WTC11 (cell line): ENCODE measurements at places on chromosomes 12 and 14. TPM values are rescaled to one million over a fixed set of nuclear protein-coding genes. Genes with fewer than 3 reads are reported as not detected.
A peak's percentile ranks its signal among the peaks of the same experiment; 100 is the strongest.

- peaks cover 12% of the 10 kb centered on the region for H3K36me3 ChIP-seq
- H3K4me1 ChIP-seq, result peaks cover 19% of the 10 kb centered on the region
- DNase-seq, result peak; percentile 36
- H3K27me3 ChIP-seq, result no peaks in the 10 kb centered on the region
- H3K4me3 ChIP-seq, result no peak overlapping the region
Measured at GRCh38 chr12:50641566-50641965, 122.3 kb upstream of the ATF1 start.

DNA sequence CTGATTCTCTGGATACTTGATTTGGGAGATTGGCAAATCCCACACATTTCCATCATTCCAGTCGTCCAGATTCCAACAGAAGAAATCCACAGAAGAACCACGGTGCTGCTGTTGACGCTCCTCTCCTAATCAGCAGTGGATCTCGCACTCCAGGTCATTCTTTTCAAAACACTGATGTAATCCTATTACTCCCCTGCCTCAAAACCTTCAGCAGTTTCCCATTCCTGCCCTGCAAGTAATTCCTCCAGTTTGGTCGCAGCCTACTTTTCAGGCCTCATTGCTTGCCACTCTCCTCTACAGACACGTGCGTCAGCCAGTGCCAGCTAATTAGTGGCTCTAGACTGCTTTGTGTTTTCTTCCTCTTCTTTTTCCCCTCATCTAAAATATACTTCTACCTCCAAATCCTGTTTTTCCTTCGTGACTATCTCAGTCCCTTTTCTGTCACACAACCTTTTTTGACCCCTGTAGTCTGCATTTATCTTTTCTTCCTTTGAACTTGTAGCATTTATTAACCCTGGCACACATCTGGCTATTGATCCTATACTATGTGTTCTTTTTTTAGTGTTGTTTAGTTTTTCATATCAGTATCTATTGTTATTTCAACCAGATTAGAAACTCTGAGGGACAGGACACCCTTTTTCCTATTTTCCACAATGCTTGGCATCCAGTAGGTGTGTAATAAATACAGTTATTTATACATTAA is 36.8 kb downstream of the PRORP start:
- H3K4me1 ChIP-seq, result peaks cover 17% of the 10 kb centered on the region
- peaks cover 8% of the 10 kb centered on the region; the same call in 1 of the 2 replicates for H3K36me3 ChIP-seq
- H3K27ac ChIP-seq, result peak overlapping the region; percentile 10; the same call in 1 of the 2 replicates
- DNase-seq, result no peak

DNA sequence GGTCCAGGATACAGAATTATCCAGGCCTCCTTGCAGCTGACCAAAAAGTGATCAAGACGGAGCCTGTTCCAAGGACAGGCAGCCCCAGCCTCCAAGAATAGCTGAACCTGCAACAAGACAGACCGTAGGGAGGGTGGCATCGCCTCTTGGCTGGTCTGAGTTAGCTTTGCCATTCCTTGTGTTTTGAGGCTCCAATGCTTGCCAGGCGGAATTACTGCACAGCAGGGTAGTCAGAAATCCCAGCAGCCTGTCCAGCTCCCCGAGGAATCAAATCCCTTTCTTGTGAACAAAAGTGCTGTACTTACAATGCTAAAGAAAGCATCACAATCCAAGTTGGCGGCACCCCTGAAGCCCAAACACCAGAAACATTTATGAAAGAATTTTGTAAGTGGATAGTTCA is 246.9 kb downstream of the TMEM132C start:
- H3K27me3 ChIP-seq, result peaks cover 20% of the 10 kb centered on the region
- no peak for DNase-seq
- H3K36me3 ChIP-seq, result peaks cover 77% of the 10 kb centered on the region
- H3K27ac ChIP-seq, result no peak overlapping the region
- H3K4me3 ChIP-seq, result no peak overlapping the region
- H3K4me1 ChIP-seq, result no peaks in the 10 kb centered on the region

DNA sequence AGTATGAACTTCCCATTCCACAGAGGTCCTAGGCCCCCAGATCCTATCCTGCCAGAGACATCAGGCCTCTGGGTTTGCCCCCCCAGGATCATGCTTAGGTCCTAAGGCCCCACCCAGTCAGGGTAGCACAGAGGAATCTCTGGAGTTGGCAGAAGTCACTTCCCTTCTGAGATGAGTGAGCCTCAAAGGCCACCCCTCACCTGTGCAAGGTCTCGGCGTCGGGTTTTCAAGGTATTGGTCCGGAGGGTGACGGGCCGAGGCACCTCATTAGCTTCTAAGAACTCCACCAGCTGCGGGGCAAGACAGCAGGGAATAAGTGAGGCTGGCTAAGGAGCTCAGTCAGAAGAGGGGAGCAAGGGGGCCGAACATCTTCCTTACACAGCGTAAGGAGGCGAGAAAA is 5.2 kb downstream of the NOP2 start:
- H3K4me1 ChIP-seq, result peaks cover 7% of the 10 kb centered on the region
- no peaks in the 10 kb centered on the region for H3K27me3 ChIP-seq
- H3K36me3 ChIP-seq, result peaks cover 82% of the 10 kb centered on the region
- H3K27ac ChIP-seq, result no peak overlapping the region; the same call in 1 of the 2 replicates
- H3K4me3 ChIP-seq, result no peak overlapping the region
- no peak for DNase-seq

DNA sequence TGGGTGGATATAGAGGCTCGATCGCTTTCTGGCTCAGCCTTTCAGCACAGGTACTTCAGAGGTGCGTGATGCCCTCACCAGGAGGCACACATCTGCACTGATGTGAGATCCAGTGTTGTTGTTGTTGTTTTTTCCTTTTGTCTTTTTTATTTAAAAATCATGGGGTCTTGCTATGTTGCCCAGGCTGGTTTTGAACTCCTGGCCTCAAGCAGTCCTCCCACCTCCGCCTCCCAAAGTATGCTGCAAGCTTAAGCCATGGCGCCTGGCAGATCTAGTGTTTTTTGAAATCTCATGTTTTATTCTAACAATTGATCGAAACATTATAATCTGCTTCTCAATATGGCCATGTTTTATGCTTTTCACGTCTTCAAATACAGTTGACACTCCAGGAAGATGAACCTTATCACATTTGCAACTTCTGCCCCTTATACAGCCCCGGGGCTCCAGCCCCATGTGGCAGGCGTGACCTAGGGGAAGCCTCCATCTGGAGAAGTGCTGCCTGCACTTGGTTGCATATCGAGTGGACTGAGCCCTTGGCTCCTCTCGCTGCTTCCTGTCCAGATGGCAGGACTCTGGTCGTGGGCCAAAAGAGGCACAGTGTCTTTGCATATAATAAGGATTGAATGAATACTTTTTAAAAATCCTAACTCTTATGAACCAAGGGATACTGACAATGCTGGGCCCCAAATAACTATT is 71.7 kb downstream of the TRAF3 start:
- 0 out of 2 replicates have a peak overlapping the region, but pooled peaks have one; percentile 47 for H3K27ac ChIP-seq
- H3K4me3 ChIP-seq, result no peak overlapping the region
- no peak for DNase-seq
- H3K36me3 ChIP-seq, result no peaks in the 10 kb centered on the region

DNA sequence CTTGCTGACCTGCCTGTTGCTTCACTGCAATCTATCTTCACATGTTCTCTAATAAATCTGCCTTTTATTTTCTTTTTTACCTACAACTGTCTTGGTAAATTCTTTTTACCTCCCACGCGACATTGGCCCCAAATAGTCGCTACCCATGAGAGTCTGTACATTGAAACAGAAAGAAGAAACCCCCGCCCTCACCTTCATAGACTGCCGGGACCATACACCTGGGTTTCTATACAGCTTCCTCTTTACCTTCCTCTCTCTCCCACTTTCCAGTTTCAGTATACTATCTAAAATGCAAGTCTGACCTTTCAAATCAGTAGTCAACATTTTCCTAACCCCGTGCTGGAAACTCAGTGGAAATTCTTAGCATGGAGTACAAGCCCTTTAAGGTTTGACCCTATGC is 4.8 kb downstream of the SLC8A3 start:
- H3K27ac ChIP-seq, result no peak overlapping the region
- H3K36me3 ChIP-seq, result no peaks in the 10 kb centered on the region
- no peak for DNase-seq

DNA sequence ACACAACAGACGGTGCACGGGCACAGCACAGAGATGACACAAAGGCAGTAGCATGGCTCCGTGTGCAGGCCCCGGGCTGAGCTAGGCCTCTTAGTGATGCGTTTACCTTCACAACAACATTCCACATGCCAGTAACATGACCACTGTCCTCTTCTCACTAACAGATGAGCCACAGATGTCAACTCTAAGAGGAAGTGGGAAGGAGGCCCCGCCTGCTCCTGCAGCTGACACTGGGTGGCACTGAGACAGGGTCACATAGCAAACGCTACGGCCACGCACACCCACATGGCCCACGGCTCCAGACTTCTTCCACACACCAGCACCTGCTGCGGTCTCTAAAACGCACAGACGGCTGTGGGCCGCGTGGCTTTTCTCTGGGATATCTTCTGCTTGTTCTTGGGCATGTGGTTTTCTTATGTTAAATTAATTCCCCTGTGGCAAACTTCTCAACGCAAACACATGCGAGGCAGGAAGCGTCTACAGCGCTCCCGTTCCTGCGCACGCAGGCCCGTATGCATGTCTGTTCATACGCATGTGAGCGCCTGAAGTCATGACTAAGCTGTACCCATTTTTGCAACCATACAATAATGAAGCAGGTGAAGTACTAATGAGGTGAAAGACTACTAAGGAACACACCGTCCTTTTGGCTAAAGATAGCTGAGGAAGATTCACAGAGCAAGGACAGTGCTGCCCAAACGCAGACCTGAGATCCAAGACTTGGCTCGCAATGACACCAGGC is 26.8 kb downstream of the AMN start:
- H3K4me3 ChIP-seq, result no peak overlapping the region
- H3K36me3 ChIP-seq, result peaks cover 56% of the 10 kb centered on the region
- H3K27me3 ChIP-seq, result no peaks in the 10 kb centered on the region; the same call in 1 of the 2 replicates
- DNase-seq, result no peak
- no peaks in the 10 kb centered on the region for H3K4me1 ChIP-seq

GRCh38 chr14:103343905-103344797 is 10.1 kb downstream of the EIF5 start:
- peaks cover 19% of the 10 kb centered on the region for H3K4me1 ChIP-seq
- H3K27me3 ChIP-seq, result no peaks in the 10 kb centered on the region
- H3K27ac ChIP-seq, result peak overlapping the region; percentile 88
- H3K4me3 ChIP-seq, result no peak overlapping the region
- DNase-seq, result no peak

GRCh38 chr14:77077040-77077439 is 21.0 kb upstream of the CIPC start:
- no peak for DNase-seq
- H3K4me1 ChIP-seq, result peaks cover 24% of the 10 kb centered on the region
- H3K27ac ChIP-seq, result no peak overlapping the region
- peaks cover 9% of the 10 kb centered on the region; the same call in 1 of the 2 replicates for H3K36me3 ChIP-seq

DNA sequence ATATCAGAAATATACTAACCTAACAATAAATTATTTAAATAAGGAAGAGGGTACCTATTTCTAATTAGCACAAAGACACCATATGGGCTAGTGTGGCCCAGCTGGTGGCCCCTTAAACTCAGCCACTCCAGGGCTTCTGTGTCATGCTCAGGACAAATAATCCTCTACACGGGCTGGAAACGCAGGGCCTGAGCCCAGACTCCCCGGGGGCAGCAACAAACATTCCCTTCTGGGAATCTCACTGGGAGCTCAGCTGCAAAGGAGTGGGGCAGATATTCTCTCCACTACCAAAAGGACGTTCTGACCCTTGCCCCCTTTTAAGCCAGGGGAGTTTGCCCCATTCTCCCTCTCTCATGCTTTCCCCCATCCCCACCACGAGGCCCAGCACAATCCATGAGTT is 43.7 kb upstream of the ELK3 start:
- DNase-seq, result no peak
- no peaks in the 10 kb centered on the region for H3K36me3 ChIP-seq
- peaks cover 19% of the 10 kb centered on the region for H3K4me1 ChIP-seq
- no peaks in the 10 kb centered on the region for H3K27me3 ChIP-seq
- H3K27ac ChIP-seq, result no peak overlapping the region; the same call in 1 of the 2 replicates

- no peak overlapping the region for H3K27ac ChIP-seq
- H3K4me3 ChIP-seq, result no peak overlapping the region
- no peak for DNase-seq
- no peaks in the 10 kb centered on the region for H3K27me3 ChIP-seq
- H3K4me1 ChIP-seq, result peaks cover 10% of the 10 kb centered on the region; the same call in 1 of the 2 replicates
- H3K36me3 ChIP-seq, result peaks cover 10% of the 10 kb centered on the region
Measured at GRCh38 chr12:97760601-97761000, 298.0 kb downstream of the RMST start.

- peaks cover 20% of the 10 kb centered on the region; the same call in 1 of the 2 replicates for H3K27me3 ChIP-seq
- DNase-seq, result no peak
- H3K4me1 ChIP-seq, result no peaks in the 10 kb centered on the region
- H3K36me3 ChIP-seq, result peaks cover 84% of the 10 kb centered on the region
- H3K4me3 ChIP-seq, result no peak overlapping the region
- H3K27ac ChIP-seq, result no peak overlapping the region
Measured at GRCh38 chr14:105937253-105938054, 411.1 kb downstream of the TMEM121 start.

- H3K27ac ChIP-seq, result no peak overlapping the region
- no peaks in the 10 kb centered on the region for H3K36me3 ChIP-seq
- peaks cover 19% of the 10 kb centered on the region for H3K27me3 ChIP-seq
- no peak for DNase-seq
Measured at GRCh38 chr12:30877105-30877875, 49.3 kb upstream of the TSPAN11 start.

DNA sequence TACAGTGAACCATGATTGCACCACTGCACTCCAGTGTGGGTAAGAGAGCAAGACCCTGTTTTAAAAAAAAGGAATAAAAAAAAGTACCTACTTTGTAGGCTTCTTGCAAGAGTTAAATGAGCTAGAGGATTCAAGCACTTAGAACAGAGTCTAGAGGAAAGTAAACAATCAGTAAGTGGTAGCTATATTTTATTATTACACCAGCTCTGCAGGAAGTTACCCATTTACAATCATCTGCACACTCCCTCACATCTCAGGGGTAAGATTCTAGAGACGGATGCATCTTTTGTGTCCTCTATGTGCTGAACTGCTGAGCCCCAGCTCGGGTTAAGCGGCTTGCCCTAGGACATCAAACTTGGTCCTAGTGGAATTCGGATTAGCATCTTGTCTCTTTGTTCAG is 67.3 kb downstream of the KCNK10 start:
- no peaks in the 10 kb centered on the region for H3K36me3 ChIP-seq
- no peak overlapping the region for H3K27ac ChIP-seq
- no peak overlapping the region for H3K4me3 ChIP-seq
- no peaks in the 10 kb centered on the region; the same call in 1 of the 2 replicates for H3K27me3 ChIP-seq

CCDC85C gene
- 28.7 to 35.8 TPM (median 30.4 TPM) in 3 replicates for total RNA-seq

CDCA3 gene
- total RNA-seq, result 47.1 to 61.8 TPM (median 49.1 TPM) in 3 replicates

KCNJ8 gene
- 1.1 to 1.9 TPM (median 1.4 TPM) in 3 replicates for total RNA-seq

TSPAN19 gene
- total RNA-seq, result 0.23 to 0.53 TPM in 2 of 3 replicates, not detected in the other
